ENCODE measurements at places on chromosomes 11 and 22. TPM values are rescaled to one million over a fixed set of nuclear protein-coding genes. Genes with fewer than 3 reads are reported as not detected.

Gene SLC6A5
- 0.05 TPM for total RNA-seq

Gene IGHMBP2
- 30.8 TPM for total RNA-seq

Gene OR6A2
- total RNA-seq: 0.56 TPM

Gene OTOG
- total RNA-seq: not detected

Gene CRYBB2
- total RNA-seq: not detected

Gene KCNQ1OT1
- total RNA-seq: 14.3 TPM

Gene CTSD
- total RNA-seq: 159 TPM

Gene BCO2
- 2.6 TPM for total RNA-seq

Gene TYR
- not detected for total RNA-seq

Gene OR5D16
- not detected for total RNA-seq

Gene SPECC1L
- 173 TPM for total RNA-seq

Gene MRGPRE
- total RNA-seq: 1.0 TPM

Gene VSIG10L2
- total RNA-seq: not detected

Gene FZD4
- 2.0 TPM for total RNA-seq

Gene PDGFB
- 0.44 TPM for total RNA-seq

Gene MAP6
- 313 TPM for total RNA-seq

Gene ACER3
- total RNA-seq: 25.7 TPM

Gene CAVIN3
- 5.9 TPM for total RNA-seq

Gene F2
- total RNA-seq: 0.29 TPM

Gene YWHAH
- 250 TPM for total RNA-seq

Gene ZNF280A
- not detected for total RNA-seq

Gene LGR4
- total RNA-seq: 87.1 TPM

Gene TMEM25
- total RNA-seq: 76.8 TPM

Gene SLC1A2
- 54.3 TPM for total RNA-seq

Gene CAPRIN1
- 356 TPM for total RNA-seq

Gene MAPK8IP1
- total RNA-seq: 299 TPM

Gene CDON
- total RNA-seq: 21.0 TPM

Gene AIFM3
- 0.64 TPM for total RNA-seq

Gene MS4A4A
- not detected for total RNA-seq

Gene APOA5
- not detected for total RNA-seq

Gene THAP12
- total RNA-seq: 32.2 TPM

Gene MS4A6A
- not detected for total RNA-seq

Gene THRSP
- not detected for total RNA-seq

Gene APOL5
- not detected for total RNA-seq

Gene MMP12
- total RNA-seq: not detected

Gene LRRC32
- 0.39 TPM for total RNA-seq

Gene NCAM1
- 819 TPM for total RNA-seq

Gene TMEM126B
- 27.3 TPM for total RNA-seq

Gene OR51E2
- total RNA-seq: not detected

Gene THOC5
- 175 TPM for total RNA-seq

Gene GRM5
- total RNA-seq: not detected

Gene HEPN1
- total RNA-seq: not detected

Gene CDC42BPG
- 2.3 TPM for total RNA-seq

Data from glutamatergic neuron (in vitro differentiated cells).